ENCODE measurements at places on chromosomes 1 and 21.

GRCh38 chr1:160081261-160081936, at the start of gene KCNJ9:
TSS of gene KCNJ9 (plus strand) at chr1:160081538. CDS start at chr1:160084031, 2,493 bp downstream.
- no peak for DNase-seq

DNA sequence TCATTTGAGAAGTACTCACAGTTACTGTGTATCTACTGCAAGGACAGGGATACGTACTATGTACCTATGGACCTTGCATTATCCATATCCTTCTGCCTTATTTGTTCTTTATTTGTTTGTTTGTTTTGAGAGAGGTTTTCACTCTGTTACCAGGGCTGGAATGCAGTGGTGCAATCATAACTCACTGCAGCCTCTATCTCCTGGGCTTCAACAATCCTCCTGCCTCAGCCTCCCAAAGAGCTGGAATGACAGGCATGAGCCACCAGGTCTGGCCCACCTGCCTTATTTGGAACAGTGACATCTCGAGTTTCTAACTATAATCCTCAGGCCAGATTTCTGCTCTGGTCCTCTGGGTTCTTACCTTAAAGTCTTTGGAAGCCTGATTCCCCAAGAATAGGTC, 395.5 kb upstream of the PKN2 start:
- no peak for DNase-seq

DNA sequence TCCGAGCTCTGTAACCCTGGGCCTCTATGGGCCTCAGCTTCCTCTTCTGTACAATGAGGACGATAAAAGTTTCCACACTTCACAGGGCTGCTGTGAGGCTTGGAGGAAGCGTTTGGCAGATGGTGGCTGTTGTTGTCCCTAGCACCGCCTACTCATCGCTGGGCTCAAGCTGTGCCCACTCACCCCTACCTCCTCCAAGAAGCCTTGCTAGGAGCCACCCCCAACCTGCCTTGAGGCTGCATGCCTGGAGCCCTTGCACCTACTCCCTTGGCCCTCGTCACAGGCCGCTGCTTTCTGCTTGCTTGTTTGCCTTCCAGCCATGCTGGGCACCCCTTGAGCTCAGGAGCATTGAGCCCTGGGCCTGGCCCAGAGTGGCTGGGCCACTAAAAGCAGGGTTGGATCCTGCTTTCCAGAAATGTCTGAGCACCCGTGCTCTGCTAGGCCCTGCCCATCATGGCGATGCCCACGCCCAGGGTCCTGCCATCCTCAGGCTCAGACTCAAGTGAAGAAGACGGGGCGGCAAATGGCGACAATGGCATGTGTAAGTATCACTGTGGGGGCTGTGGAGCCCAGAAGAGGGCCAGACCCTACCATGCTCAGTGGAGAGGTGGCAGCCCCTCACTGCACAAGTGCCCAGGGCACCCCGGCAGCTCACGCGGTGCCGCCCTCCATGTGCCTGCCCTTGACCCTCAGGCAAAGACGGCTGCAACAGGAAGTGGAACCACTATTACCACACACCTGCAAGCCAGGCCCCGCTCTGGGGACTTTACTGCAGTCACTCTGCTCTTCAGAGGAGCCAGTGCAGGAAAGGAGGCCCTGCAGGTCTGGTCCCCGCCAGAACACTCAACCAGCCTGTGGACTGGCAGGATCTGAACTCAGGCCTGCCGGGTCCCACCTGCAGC, 9.5 kb downstream of the SH3BGRL3 start:
- DNase-seq = no peak

GRCh38 chr1:201676197-201676596, 137.3 kb downstream of the NAV1 start:
- DNase-seq = no peak

DNA sequence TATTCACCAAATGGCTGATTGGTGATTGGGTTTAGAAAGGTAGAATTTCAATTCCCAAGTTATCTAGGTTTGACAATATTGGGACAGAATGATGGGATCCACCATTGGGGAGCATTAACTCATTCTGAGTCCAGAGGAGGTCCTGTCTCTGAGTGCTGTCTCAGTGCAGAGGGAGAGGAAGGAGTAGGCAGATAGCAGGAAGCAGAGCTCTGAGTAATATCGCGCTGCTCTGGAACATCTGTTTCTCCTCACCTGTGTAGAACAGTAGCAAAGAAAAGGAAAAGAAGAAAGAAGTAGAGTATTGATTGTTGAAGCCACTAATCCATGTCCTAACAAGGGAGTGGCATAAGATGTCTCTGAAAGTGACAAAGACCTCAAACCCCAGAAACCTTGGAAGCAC, 1657.8 kb downstream of the MRPL39 start:
- no peak for DNase-seq

GRCh38 chr1:78884685-78885452, 121.7 kb downstream of the ADGRL4 start:
- no peak for DNase-seq

DNA sequence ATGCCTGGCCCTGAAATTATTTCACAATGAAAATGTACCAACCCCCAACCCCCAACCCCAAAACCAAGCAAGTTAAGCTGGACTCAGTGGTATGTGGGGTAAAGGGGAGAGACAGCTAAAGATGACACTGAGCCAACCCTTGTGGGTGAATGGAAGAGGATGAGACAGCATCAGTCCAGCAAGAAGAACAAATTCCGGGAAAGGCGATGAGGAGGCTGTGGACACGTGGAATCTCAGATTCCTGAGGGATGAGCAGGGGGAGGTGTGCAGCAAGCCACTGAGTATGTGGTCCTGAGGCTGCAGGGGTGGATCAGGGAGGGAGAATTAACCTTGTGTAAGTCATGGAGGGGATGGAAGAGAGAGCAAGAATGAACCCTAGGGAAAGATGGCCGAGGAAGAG, 14.4 kb upstream of the ZNF362 start:
- DNase-seq = no peak

DNA sequence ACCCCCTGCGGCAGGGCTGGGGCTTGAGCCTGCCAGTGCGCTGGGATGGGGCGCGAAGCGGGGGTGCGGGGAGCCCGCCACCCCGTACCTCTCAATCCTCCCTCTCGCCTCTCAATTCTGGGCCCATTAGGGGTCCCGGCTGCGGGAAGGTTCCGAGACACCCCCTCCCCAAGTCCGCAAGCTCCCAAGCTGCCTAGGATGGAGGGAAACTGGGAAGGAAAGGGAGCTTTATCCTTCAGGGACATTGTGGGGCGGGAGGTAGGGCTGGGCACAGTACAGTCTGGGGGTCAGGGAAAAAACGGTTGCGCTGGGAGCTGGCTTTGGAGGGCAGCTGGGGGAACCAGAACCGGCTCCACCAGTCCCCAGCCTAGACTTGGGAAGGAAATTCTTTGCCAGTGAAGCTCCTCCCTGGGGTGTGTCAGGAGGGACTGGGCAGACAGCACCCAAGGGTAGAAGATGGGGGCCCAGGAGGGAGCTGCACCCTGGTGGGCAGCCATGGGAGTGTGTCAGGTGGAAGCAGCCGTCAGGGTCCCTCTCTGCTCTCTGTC, 904 bp downstream of the GJB3 start:
- no peak for DNase-seq

DNA sequence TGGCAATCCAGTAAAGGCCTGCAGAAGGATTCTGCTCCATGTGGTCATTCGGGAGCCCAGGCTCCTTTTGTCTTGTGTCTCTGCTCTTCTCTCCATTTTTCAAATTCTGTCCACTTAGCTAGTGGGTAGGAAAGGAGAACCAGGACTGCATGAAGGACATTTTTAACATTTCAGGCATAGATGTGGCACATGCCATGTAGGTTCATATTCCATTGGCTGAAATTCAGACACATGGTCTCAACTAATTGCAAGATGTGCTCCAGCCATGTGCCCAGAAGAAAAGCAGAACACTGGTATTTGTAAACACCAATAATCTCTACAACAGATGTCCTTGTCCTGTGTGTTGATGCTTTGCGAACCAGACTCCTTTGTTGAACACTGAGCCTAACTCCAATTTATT, 85.2 kb upstream of the WLS start:
- no peak for DNase-seq

GRCh38 chr21:36981049-36981391, 14.6 kb upstream of the HLCS start:
- no peak for DNase-seq

GRCh38 chr1:49971088-49971487, 52.7 kb downstream of the AGBL4 start:
- DNase-seq = no peak

DNA sequence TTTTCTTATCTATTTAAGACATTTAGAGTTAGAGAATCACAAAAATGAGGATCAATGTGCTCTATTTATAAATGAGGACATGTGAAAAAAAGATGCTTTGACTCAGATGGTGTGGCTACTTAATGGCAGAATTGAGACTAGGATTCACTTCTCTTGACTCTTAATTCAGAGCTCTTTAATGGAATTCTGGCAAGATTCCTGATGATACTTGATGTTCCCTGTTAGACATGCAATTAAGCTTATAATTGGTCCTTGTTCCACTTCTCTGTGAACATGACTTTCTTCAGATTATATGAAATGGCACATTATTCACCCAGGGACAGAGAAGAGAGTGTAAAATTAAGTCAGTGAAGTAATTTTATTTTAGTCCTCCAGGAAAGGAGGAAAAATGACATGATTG, 165.3 kb downstream of the LRRC7 start:
- DNase-seq = no peak

- no peak for DNase-seq
These were observed 103.4 kb downstream of the TENT5C start for GRCh38 chr1:117709249-117709691.

DNA sequence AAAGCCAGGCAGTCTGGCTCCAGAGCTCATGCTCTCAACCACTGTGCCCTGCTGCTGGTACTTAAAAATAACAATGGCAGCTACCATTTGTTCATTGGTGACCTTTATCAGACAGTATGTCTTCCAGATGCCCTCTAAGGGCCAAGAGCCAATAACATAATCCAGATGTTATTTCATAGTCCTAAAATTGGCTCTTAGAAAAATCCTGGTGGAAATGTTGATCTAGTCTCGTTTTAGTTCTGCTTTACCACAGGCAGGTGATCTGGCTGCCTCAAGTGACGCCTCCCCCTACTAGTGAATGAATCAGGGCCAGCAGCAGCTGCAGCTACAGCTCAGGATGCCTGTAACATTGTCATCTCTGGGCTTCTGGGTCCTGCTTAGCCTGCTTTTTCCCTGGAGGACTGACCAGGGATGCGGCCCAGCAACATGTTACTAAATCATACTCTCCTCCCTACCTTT, 12.6 kb upstream of the HMGN2 start:
- DNase-seq = no peak

DNA sequence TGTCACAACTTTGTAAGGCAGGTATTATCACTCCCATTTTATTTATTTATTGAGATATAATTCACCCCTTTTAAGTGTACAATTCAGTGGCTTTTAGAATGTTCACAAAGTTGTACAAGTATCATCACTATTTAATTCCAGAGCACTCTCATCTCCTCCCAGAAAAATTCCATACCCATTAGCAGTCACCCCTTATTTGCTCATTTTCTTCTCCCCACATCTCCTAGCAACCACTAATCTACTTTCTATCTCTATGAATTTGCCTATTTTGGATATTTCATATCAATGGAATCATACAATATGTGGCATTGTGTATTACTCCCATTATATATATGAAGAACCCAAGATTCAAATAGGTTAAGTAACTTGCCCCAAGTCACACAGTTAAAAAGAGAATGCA, 7.0 kb downstream of the DSTYK start:
- DNase-seq = no peak

DNA sequence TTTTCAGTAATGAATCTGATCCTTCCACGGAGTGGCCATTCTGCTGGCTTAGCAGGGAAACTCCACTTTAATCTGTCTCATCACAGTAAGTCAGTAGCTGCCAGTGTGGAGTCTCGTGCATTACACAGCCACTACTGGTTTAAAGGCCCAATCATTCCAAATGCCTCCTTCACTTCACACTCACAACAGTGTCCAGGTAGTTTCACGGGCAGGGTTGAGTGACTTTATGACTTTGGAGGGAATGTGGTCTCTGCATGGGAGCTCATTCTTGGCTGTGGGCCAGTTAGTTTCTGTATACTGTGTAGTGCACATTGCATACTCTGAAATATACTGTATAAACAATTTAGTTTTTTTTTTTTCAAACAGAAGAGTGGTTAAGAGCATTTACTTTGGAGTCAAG, 34.6 kb upstream of the C1orf87 start:
- DNase-seq = no peak

- DNase-seq = no peak
These were observed 36.3 kb upstream of the CASZ1 start for GRCh38 chr1:10832703-10833102.

- DNase-seq = no peak
These were observed 42.3 kb downstream of the DPT start for GRCh38 chr1:168686666-168687065.

DNA sequence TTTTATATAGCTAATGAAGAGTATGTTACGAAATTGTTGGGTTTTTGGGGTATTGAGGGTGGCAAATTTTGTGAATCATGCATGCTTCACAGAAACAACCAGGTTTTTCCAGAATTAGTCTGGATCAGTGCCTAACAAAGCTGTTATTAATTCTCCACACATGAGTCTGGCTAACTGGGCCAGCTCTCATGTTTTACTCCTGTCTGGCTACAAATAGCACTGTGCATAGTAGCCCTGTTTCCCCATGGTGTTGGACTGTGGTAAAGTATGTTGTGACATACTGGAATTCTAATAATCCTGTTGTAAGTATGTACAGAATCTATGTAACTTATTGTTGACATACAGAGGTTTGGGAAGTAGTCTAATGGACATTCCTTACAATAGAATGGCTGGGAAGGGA, 35.8 kb downstream of the S100B start:
- DNase-seq = no peak

DNA sequence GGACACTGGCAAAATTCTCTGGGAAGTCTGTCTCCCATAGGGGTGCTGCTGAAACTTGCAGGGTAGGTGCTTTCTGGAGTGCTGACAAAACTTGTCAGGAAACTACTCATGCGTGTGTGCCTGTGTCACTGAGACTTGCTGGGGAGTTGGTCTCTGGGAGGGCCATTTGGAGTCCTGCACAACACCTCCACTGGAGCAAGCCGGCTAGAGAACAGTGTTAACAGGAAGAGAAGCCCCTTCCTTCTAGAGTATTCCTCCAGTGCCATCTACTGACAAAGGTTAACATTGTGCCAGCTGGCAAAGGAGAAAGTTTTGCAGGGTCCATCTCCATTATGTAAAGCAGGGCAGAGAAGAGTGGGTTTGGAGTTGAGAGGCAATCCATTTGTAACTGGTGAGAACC, 30.0 kb downstream of the ZMYM4 start:
- no peak for DNase-seq

GRCh38 chr1:11053758-11054137, 6.1 kb downstream of the SRM start:
- no peak for DNase-seq

- no peak for DNase-seq
These were observed 19.0 kb downstream of the BTG2 start for GRCh38 chr1:203324105-203325025.

GRCh38 chr1:11942280-11942679, 7.8 kb downstream of the PLOD1 start:
- no peak for DNase-seq

DNA sequence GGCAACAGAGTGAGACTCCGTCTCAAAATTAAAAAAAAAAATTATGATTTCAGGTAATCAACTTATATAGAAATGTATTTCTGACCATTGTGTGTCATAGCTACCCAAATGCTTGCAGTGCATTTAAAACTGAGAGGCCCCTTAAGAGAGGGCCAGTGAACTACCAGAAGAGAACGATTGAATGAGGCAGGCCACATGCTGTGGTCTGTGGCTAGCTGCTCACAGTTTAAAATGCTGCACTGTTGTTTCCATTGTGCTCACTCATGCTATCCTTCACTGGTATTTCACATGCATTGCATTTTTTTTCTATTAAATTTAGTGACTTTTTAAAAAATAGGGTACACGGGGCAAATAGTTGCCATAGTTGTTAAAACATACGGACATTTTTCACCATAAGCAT, 26.0 kb downstream of the CHML start:
- no peak for DNase-seq

GRCh38 chr1:104905322-104905721, 1155.6 kb downstream of the AMY1C start:
- no peak for DNase-seq

Data from HS-27A (cell line).